ENCODE measurements at places on chromosomes 6 and 20. TPM values are rescaled to one million over a fixed set of nuclear protein-coding genes. Genes with fewer than 3 reads are reported as not detected.

The PCSK2 gene
- total RNA-seq, result not detected

The NKX2-4 gene
- not detected for total RNA-seq

The TSHZ2 gene
- total RNA-seq, result 5.6 TPM

The AP5S1 gene
- total RNA-seq, result 17.9 TPM

The SPATS1 gene
- not detected for total RNA-seq

The ADAM33 gene
- total RNA-seq, result 0.33 TPM

The RAET1G gene
- total RNA-seq, result 0.25 TPM

The GHRH gene
- not detected for total RNA-seq

The FHL5 gene
- total RNA-seq, result not detected

The FAM83C gene
- not detected for total RNA-seq

Measured in mesangial cell (primary cell).